ENCODE measurements at places on chromosomes 3 and 15.

DNA sequence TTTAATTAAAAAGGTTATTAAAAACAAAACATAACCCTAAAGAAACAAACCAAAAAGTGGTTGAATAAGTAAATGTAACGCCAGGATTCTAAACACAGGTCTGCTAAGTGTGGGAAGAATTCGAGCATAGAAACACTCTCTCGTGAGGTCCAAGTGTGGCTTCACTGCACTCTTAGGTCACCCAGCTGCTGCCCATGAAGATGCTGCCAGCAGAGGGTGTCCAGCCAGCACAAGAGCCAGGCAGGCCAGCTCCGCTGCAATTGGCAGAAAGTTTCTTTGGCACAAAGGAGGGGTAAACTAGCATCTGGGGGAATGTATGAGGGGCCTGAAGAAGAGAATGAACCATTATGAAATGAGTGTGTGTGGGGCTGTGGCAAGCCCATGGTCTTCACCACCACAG lies 215.7 kb upstream of the FEZF2 start:
- no peak for DNase-seq

DNA sequence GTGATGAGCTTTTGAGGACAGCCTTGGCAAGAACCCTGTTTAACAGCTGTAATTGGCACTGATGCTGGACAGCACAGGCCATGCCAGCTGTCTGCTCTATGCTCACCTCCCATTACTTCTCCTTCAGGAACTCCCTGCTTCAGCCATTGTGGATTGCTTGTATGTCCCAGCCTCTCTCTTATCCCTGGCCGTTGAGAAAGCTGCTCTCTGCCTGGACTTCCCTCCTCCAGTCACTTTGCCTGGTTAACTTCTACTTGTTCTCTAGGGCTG lies 444.5 kb downstream of the EPHB1 start:
- DNase-seq, result no peak

GRCh38 chr3:18789734-18790133 lies 358.6 kb upstream of the KCNH8 start:
- no peak for DNase-seq

DNA sequence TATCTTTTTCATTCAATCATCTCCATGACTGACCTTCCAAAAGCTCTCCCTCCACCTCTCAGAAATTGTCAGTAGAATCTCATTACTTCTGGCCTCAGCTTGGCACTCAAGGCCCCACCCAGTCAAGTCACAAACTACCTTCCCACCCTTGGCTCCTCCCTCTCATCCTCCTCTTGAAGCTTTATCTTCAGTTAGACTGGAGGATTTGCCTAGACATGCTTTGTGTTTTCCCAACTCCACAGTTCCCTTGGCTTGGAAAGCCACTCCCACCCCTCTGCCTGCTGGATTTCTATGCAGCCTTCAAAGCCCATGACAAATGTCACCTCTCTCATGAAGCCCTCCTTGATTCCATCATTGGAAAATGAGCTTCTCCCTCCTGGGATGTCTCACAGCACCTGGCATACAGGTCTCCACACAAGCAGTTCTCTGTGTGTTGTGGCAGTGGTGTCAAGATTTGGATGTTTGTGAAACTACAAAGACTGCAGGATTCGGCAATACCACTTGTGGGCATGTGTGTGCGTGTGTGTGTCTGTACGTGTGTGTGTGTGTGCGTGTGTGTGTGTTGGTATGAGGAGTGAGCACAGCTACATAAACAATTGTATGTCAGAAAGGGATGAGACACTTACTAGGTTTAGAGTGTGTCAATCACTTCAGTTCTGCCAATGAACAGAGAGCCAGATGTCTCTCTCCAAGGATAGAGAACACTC lies 45.3 kb upstream of the VPS8 start:
- DNase-seq, result no peak

DNA sequence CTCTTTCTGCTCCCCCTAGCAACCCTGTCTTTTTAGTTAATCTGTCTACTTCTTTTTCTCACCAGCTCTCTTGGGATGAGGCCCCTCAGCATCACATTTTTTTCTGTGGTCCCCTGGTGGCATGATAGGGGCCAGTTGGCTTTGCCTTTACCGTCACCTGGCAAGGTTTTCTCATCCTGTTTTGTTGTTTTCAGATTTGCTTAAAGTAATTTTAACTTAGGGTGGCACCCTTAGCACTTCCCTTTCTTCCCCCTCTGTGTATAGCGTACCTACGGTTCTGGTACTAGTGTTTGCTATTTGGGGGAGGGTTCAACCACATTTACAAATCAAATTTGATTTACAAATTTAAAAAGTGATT lies 35.6 kb downstream of the PDCD6IP start:
- no peak for DNase-seq

GRCh38 chr3:58383476-58383875 lies 50.2 kb downstream of the PDHB start:
- DNase-seq, result no peak

DNA sequence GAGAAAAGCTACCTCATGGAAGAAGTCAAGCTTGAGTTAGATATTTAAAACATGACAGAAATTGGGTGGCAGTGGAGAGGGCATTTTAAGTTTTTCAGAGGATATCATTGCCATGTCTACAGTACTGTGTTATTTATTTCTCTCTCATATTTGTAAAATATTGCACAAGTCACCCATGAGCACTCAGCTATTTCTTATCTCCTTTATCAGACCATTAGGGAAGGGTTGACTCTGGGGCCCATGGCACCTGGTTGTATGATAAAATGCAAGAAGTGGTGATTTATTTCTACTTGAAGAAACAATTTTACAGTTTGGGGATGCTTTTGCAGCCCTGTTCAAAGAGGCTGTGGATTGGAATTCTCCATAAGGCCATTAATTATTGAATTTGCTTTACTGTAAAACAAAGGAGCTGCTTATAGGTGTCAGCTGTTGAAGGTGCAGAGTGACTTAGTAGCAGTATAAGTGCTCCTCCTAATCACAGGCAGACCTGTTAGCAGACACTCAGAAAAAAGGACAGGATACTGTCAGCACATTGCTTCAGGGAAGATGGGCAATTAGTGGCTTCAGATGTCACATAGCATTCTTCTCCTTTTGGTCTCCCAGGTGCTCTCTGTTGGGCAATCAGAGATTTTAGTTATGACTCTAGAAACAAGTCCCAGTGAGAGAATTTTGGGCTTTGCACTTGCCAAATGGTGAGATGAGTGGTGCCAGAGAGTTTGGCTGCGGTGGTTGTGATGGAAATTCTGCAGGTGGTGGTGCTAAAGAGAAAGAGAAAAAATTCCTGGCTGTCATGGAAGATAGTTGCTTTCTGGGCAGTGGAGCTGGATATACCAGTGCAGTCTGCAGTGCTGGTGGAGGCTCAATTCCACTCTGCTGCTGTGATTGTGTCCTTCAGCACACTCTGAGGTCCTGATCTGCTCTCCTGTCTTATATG lies 129.7 kb upstream of the ROPN1 start:
- no peak for DNase-seq

- DNase-seq, result no peak
Measured at GRCh38 chr3:71693641-71694040, 31.6 kb downstream of the EIF4E3 start.

- no peak for DNase-seq
Measured at GRCh38 chr3:42459151-42459550, 43.3 kb upstream of the VIPR1 start.

- no peak for DNase-seq
Measured at GRCh38 chr3:39499651-39500273, 32.3 kb downstream of the MOBP start.

GRCh38 chr3:60013241-60013640 lies 963.4 kb upstream of the CFAP20DC start:
- no peak for DNase-seq

DNA sequence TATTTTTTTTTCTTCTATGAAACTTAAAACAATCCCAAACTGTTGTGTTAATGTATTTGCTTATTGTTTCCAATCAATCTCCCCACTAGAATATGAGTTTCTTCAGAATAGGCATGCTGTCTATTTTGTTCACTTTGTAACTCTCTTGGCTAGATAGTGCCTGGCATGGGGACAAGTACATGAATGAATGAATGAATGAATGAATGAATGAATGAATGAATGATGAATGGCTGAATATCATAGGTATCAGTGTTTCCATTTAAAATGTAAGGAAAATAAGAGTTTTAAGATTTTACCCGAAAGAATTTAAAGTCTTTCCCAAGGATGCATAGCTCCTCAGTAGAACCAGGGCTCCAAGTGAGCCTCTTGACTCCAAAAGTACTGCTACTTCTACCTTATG lies 294.9 kb upstream of the GADL1 start:
- DNase-seq, result no peak

GRCh38 chr15:38547255-38547997 lies 17.2 kb downstream of the RASGRP1 start:
- no peak for DNase-seq

DNA sequence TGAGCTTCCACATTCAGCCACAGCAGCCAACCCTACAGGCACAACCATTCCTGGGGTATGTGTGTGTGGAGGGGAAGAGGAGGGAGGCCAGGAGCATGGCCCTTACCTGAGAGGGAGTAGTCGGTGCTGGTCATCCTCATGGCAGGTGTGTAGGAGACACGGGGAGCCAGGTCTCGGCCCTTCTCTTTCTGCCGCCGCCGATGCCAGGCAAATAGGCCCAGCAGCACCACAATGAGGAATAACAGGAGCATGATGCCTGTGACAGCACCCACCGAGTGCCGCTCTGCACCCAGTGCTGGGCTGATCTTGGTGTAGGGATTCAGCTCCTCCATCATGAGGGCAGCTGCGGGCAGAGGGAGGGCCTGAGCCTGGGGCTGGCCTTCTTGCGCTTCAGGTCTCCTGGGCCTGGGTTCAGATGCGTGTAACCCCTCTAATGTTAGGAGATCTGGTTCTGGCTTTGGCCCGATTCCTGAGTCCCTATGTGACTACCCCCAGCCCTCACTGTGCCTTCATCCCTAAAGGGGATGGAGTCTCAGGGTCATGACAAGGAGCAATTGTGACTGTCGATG lies 44.4 kb downstream of the RAB11A start:
- DNase-seq, result no peak

GRCh38 chr15:31067890-31068603 lies 33.5 kb downstream of the TRPM1 start:
- no peak for DNase-seq

GRCh38 chr3:184827572-184827971 lies 15.6 kb downstream of the VPS8 start:
- DNase-seq, result no peak

GRCh38 chr3:126551839-126552687 lies 6.7 kb downstream of the C3orf22 start:
- no peak for DNase-seq

GRCh38 chr15:76172782-76173181 lies 113.0 kb downstream of the TMEM266 start:
- DNase-seq, result no peak

DNA sequence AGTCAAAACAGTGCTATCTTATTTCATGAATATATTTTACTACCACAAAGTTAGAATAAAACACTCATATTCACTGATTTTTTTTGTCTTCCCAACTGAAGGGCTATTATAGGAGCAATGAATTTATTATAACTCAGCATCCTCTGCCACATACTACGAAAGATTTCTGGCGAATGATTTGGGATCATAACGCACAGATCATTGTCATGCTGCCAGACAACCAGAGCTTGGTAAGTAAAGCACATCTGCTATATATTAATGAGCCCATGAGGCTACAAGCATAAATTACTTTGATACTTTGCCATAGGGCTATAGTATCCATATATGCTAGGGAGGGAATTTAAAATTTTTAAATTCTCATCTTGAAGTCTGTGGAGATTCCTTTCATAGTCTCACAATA lies 95.9 kb downstream of the FEZF2 start:
- DNase-seq, result no peak

DNA sequence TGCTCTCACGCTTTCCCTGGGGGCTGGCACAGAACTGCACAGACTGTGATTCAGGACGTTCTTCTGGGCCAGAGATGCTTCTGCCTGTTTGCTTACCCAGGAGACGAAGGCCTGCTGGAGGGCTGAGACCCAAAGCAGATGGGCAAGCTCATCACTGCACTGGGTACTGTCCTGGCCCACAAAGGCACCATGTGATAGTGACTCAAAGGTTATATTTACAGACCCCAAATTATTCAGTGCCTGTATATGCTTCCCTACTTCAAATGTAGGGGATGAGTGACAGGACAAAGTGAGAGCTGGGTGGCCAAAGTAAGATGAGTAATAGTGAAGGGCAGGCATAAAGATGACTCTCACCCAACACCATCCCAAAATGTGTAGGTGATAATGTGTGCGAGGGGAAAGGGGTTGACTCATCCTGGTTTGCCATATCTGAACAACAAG lies 127.4 kb downstream of the WDR76 start:
- no peak for DNase-seq

DNA sequence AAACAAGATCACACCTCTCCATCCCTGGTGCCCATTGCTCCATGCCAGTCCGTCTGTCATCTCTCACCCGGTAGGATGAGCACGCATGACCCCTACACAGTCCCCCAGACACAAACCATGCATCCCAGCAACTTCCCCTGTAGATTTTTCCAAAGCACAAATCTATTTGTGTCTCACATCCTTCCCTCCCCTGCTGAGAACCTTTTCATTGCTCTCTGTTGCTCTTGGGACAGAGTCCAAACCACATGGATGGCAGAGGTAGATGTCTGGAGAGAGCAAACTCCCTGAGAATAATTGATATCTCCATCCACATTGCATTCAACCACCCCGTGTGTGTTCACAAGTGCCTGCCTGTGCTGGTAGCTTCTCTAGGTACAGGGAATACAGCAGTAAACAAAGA lies 29.9 kb upstream of the LRTM1 start:
- no peak for DNase-seq
